Aortic smooth muscle cell (primary cell): ENCODE measurements at places on chromosomes 2 and 18. TPM values are rescaled to one million over a fixed set of nuclear protein-coding genes. Genes with fewer than 3 reads are reported as not detected.

CD28 gene
- under 0.01 TPM in 1 of 2 replicates, not detected in the other for total RNA-seq

POTEJ gene
- total RNA-seq = not detected in 2 replicates

TBR1 gene
- under 0.01 TPM in 1 of 2 replicates, not detected in the other for total RNA-seq

NDUFAF7 gene
- 12.9 and 14.8 TPM in 2 replicates for total RNA-seq

ANO7 gene
- total RNA-seq = 0.25 and 0.40 TPM in 2 replicates

ATP8B1 gene
- total RNA-seq = 124 and 210 TPM in 2 replicates

RGPD4 gene
- under 0.01 TPM in 1 of 2 replicates, not detected in the other for total RNA-seq

ALPP gene
- not detected in 2 replicates for total RNA-seq

HOXD4 gene
- 0.06 TPM in 1 of 2 replicates, not detected in the other for total RNA-seq

TMEM198 gene
- 1.1 and 1.3 TPM in 2 replicates for total RNA-seq

PIEZO2 gene
- total RNA-seq = 0.31 and 4.1 TPM in 2 replicates

CFAP53 gene
- 0.37 and 0.53 TPM in 2 replicates for total RNA-seq

LOXHD1 gene
- not detected in 2 replicates for total RNA-seq

REL gene
- 2.1 and 2.7 TPM in 2 replicates for total RNA-seq

TRPM8 gene
- 0.53 TPM in 1 of 2 replicates, not detected in the other for total RNA-seq

CSRNP3 gene
- 0.92 and 3.1 TPM in 2 replicates for total RNA-seq

NCKAP5 gene
- total RNA-seq = 0.66 and 1.2 TPM in 2 replicates

CFC1 gene
- not detected in 2 replicates for total RNA-seq

IFIH1 gene
- 5.5 and 8.0 TPM in 2 replicates for total RNA-seq

RALB gene
- 62.6 and 83.4 TPM in 2 replicates for total RNA-seq

ARMC9 gene
- 97.6 and 158 TPM in 2 replicates for total RNA-seq

CNTNAP5 gene
- total RNA-seq = not detected in 2 replicates

NEMP2 gene
- total RNA-seq = 4.5 and 4.6 TPM in 2 replicates

SLC19A3 gene
- total RNA-seq = 0.06 and 0.40 TPM in 2 replicates

HOXD12 gene
- not detected in 2 replicates for total RNA-seq

HDHD2 gene
- 19.4 and 21.3 TPM in 2 replicates for total RNA-seq

MAT2A gene
- total RNA-seq = 94.7 and 122 TPM in 2 replicates

EFR3B gene
- total RNA-seq = 1.4 and 3.3 TPM in 2 replicates

TUBA4B gene
- not detected in 2 replicates for total RNA-seq

RGPD6 gene
- total RNA-seq = 33.9 and 49.3 TPM in 2 replicates

SLC30A3 gene
- total RNA-seq = 0.19 TPM in 1 of 2 replicates, not detected in the other

LANCL1 gene
- total RNA-seq = 48.9 and 54.3 TPM in 2 replicates

TAF4B gene
- total RNA-seq = 1.2 and 2.5 TPM in 2 replicates

ITPRID2 gene
- 174 and 208 TPM in 2 replicates for total RNA-seq

SH3RF3 gene
- total RNA-seq = 4.9 and 6.3 TPM in 2 replicates

PSD4 gene
- total RNA-seq = 0.19 and 0.26 TPM in 2 replicates

RSAD2 gene
- 0.40 and 0.99 TPM in 2 replicates for total RNA-seq

MC2R gene
- total RNA-seq = not detected in 2 replicates

TMEM247 gene
- total RNA-seq = not detected in 2 replicates

IL1R2 gene
- 0.66 and 0.81 TPM in 2 replicates for total RNA-seq

RUFY4 gene
- not detected in 2 replicates for total RNA-seq

MROH2A gene
- not detected in 2 replicates for total RNA-seq

DSG4 gene
- not detected in 2 replicates for total RNA-seq
